ENCODE measurements at places on chromosomes 1 and 21.

GRCh38 chr1:26203642-26204318 is 13.4 kb downstream of the CATSPER4 start:
- no peak for DNase-seq

- no peak for DNase-seq
These were observed 149.9 kb upstream of the IGSF21 start for GRCh38 chr1:17957588-17958267.

DNA sequence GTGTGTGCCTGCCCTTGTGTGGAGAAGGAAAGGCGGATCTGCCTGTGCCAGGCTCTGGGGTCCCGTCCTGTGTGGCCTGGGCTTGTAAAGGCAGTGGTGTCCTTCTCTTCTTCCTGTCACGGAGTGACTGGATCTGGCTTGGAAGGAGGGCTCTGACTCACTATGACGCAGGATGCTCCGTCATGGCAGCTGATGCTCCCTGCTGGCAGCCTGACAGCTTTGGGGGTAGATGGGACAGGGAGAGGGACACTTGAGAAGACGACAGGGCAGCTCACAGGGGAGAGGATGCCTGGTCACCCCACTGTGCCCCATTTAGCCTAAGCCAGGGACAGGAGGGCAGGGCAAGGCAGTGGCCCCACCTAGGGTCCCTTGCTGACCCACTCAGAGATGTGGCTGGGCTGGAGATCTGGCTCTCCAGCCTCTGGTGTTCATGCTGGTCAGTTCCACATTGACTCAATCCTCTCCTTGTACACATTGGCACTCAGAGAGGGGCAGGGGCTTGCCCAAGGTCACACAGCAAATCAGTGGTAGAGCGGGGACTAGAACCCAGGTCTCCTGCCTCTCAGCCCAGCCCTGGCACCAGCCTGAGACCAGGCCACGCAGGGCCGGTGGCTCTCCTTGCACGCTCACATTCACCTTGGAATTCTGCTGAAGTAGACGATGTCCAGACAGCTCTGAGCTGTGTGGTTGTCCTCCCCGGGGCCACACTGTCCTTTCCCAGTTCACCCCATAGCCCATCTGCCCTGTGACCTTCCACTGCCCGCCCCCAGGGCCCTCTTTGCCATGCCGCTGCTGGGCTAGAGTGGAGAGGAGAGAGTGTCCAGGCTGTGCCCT is 2.8 kb upstream of the FAM131C start:
- no peak for DNase-seq

DNA sequence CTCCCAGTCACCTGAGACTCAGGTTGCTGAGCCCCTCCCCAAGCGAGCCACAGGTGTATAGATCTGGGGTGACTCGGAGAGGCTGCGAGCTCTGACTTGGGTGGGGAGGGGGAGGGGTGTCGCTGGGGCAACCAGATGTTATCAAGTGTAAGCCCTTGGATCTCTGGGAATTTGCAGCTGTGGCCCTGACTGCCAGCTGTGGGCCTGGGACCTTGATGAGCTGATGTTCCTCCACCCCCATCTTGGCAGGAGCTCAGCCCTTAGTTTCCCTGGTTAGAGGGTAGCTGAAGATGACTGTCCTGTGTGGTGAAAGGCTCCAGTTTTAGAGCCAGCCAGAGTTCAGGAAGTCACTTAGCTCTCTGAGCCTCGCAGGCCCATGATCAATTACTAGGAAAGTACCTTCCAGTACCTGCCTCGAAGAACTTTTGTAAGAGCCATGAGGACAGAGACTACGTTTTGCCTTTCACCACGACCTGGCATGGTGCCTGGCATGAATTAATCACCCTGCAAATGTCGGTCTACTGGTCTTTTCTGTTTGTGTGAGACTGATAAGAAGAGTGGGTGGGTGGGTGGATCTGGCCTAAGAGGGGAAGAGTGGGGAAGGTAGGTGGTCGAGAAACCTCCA is 55.8 kb downstream of the YARS1 start:
- no peak for DNase-seq

DNA sequence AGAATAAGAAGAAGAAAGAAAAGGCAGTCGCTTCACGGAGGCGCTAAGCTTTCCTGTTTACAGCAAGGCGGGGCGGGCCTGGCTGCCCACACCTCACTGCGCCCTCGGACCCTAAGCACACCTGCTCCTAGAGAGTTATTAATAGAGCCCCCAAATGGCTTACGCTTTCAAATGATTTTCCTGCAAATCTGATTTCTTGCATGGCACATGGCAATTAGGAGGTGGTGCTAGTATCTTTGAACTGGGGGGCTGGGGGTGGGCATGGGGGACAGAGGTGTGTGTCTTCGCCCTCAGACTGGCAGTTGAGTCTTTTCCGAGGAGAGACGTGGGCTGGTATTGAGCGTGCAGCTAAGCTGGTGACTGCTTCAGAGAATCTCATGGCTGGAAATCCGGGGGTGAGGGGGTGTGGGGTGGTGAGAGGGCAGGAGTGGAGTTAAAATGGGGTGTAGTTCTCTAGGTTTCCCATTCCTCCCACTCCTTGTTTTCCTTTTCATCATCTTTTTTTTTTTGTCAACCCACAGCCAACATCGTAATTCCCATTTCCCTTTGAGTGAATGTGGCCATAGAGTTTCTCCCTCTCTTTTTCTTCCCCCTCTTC is 1.3 kb downstream of the S1PR1 start:
- no peak for DNase-seq

GRCh38 chr1:23657659-23658275 is 33.8 kb upstream of the RPL11 start:
- DNase-seq = no peak

DNA sequence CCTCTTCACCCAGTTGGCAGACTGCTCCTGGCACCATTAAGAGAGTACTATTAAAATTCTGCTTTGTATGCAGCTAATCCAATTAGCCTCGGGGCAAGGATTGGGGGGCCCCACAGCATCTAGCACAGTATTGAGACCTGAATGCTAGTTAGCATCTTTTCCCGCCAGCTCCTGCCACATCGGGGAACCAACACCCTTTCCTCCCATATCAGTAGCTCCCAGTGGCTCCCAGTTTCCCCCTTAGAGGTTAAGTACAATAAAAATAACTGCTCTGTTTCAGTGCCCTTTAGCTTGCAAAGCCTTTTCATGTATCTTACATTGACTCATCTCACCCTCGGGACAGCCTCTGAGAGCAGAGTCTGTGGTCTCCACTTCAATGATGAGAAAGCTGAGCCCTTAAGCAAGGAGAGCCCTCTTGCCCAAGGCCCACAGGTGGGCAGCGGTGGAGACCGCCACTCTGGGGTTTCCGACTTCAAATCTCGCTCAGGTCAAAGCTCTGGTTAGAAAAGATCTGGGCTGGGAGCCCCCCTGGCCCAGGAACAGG is 4.2 kb upstream of the PMVK start:
- no peak for DNase-seq

DNA sequence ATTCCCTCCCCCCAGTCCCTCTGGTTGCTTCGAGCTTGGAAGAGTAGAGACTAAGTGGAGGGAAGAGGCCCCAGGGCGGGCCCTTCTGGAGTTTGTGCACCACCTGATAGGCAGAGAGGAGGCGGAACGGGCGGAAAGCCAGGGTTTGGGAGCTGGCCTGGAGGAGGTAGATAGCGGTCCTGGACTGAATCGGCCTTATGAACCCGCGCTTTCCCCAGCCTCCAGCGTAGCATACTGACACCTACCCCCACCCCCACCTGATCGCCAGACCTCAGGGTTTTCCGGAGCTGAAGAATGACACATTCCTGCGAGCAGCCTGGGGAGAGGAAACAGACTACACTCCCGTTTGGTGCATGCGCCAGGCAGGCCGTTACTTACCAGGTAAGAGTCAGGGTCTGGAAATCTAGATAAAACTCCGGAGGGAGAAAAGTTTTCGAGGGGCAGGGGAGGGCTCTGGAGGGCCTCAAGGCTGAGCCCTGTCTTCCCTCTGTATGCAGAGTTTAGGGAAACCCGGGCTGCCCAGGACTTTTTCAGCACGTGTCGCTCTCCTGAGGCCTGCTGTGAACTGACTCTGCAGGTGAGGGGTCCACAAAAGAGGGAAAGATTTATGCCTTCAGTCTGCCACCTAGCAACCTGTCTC is 705 bp downstream of the UROD start:
- no peak for DNase-seq
